ENCODE measurements at places on chromosomes 6 and 20.
A peak's percentile ranks its signal among the peaks of the same experiment; 100 is the strongest.

- no peak for DNase-seq
Observed at GRCh38 chr6:19723545-19723944, 113.6 kb upstream of the ID4 start.

DNA sequence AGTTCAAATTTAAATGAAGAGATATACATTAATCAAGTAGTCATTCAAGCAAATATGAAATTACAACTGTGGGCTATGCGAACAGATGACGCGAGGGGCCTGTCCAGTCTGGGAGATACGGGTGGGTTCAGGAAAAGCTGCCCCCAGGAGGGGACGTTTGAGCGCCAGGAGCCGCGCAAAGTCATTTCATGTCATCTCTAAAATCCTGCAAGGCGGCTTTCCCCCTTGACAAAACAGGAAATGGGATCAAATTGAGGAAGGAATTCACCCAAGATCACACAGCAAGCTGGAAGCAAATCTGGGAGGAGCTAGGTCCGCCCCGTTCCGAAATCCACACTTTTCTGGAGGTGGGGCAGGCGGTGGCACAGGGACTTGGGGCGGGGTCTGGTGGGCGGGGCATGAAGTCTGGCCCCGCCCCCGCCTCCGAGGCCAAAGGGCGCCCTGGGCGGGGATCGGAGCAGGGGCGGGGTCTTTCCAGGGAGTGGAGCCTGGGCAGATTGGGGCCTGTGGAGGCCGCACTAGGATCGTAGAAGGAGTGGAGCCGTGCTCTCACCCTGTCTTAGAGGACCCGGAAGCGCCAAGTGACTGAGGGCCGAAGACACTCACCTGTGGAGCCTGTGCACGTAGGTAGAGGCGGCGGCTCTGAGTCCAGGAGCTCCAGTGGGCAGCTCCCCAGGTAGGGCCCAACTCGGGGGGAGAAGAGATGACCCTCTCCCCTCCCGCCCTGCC is at the start of gene LPIN3:
Gene LPIN3 (plus strand): TSS at position 495 of the 729 bp plus-strand sequence. CDS start 4,983 bp downstream, outside the sequence.
- peak; percentile 43 for DNase-seq

GRCh38 chr6:124970243-124970642 is 8.0 kb downstream of the RNF217 start:
- DNase-seq: no peak

DNA sequence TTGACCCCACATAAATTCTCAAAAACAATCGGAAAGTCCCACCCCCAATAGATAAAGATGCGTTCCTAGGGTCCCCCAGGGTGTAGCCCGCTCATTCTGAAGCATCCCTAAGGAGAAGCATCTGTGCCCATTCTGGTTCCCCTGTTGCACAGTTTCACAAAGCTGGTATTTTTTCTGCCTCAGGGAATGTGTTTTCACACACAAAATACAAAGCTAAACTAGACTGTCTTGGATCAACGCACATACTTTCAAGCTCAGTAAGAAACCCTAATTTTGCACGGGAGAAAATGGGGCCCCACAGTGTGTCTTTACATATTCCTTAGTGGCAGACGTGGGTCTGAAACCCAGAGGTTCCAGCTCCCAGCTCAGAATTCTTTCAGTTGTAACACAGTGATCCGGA is 6.1 kb downstream of the FOXQ1 start:
- DNase-seq: no peak

- DNase-seq: no peak
Observed at GRCh38 chr20:2219481-2220006, 76.3 kb upstream of the TGM3 start.

DNA sequence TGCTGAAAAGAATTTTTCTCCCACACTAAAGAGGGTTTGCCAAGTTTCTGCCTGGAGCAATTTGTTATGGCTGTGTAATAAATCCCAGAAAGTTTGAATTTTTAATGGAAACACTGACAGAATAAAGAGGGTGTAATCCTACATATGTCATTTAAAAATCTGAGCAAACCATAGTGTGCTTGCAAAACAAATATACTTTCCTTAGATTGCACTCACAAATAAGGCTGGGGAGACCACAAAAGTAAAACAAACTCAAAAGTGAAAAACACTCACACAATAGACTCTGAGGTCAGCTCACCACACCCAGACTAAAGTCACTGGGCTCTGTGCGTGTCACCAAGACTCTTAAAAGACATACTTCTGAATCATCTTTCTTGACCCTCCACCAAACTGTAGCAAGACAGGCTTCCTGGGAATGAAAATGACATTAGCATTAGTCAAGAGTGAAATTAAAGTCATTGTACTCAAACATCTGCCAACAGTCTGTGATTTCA is 4.8 kb upstream of the ATXN1 start:
- no peak for DNase-seq

DNA sequence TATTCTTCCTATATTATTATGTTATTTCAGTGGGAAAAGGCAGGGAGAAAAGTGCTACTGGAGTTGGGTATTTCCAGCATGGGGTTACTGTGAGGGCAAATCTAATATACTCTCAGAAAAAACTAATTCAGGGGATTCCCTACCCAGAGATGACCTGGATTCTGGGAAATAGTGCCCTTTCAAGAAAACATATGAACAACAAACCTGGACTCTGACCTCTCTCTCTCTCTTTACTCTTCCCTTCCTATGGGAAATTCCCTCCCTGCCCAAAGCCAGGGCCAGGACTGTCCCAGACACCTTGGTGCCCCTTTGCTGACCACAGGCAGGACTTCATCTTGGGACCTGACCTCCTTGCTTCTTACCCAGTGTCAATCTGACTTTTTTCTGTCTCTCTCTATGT is 1.6 kb upstream of the UBD start:
- DNase-seq: no peak

GRCh38 chr6:150024646-150025155 is 631 bp downstream of the RAET1L start:
- DNase-seq: no peak

- DNase-seq: no peak
Observed at GRCh38 chr20:34717230-34718095, 13.3 kb downstream of the TP53INP2 start.

- no peak for DNase-seq
Observed at GRCh38 chr20:11324990-11325389, 592.7 kb upstream of the BTBD3 start.

- DNase-seq: no peak
Observed at GRCh38 chr6:117976030-117976651, 69.1 kb downstream of the SLC35F1 start.

GRCh38 chr20:8271727-8272126 is 139.7 kb downstream of the PLCB1 start:
- no peak for DNase-seq

GRCh38 chr6:152271776-152272464 is 365.2 kb downstream of the SYNE1 start:
- DNase-seq: no peak

- DNase-seq: no peak
Observed at GRCh38 chr6:40717411-40718057, 130.4 kb upstream of the LRFN2 start.

GRCh38 chr6:45965792-45966191 is 49.9 kb downstream of the CLIC5 start:
- no peak for DNase-seq

- no peak for DNase-seq
Observed at GRCh38 chr6:126529637-126530362, 189.9 kb downstream of the CENPW start.

DNA sequence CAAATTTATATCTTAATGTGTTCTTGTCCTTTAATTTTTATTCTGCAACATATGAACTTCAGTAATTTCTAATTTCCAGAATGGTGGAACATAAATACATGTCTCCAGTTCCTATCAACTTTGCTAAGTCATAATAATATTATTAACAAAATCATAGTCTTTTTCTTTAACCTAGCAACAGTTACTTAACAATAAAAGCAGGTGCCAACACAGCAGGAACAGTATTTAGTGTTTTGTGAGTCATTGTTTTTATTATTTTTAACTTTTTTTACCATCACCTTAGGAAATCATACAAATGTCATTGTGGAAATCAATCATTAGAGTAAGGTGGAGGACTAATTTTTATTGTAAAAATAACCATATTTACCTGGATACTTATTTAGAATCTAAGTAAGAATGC is 133.5 kb downstream of the PLCB1 start:
- DNase-seq: no peak

- no peak for DNase-seq
Observed at GRCh38 chr20:9214685-9215084, 145.8 kb downstream of the PLCB4 start.

- DNase-seq: no peak
Observed at GRCh38 chr6:11273406-11274065, 41.1 kb upstream of the NEDD9 start.

DNA sequence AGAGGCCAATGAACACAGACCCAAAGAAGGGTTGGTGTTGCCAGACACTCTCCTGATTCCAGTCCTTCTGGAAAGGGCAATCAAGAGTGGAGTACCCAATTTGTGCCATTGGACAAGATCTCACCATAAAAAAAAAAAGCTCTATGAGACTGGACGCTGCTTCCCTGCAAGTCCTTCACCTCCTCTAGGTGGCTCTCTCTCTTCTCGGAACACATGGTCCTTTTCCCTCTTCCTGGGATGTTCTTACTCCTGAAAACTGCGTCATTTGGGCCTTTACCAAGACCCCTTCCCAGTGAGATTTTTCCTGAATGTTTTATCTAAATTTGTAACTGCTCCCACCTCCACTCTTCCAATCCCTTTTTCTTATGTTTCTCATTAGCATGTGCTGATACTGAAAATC is 280.8 kb downstream of the FOXA2 start:
- DNase-seq: no peak

GRCh38 chr6:110946498-110946897 is 12.0 kb upstream of the GTF3C6 start:
- DNase-seq: no peak

GRCh38 chr6:108363113-108363512 is 68.3 kb downstream of the AFG1L start:
- DNase-seq: no peak

DNA sequence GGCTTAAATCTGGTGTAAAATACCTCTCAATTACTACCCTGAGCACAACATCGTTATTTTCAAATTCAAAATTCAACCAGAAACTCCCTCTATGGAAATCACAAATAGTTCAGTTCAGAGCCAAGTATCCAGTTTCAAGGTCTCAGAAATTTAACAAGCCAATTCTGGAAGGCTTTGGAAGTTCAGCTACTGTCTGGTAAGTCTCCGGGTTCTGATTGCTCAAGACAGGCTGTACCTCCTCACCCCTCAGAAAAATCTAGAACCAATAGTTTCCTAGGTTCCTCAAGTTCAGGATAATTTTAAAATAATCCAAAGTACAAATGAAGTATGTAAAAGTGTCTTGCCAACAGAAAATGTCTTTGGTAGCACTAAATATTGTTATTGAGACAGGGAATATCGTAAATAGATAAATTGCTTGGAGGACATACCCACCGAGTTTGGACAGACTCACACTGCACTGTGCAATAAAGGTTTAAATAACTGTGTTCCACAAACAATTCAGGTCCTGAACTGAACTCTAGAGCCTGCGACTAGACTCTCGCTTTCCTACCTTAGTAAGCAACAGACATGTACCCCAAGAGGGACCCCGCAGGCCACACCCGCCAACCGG is 729 bp downstream of the ATG5 start:
- DNase-seq: no peak

GRCh38 chr6:17885889-17886576 is 101.4 kb downstream of the KIF13A start:
- no peak for DNase-seq

- no peak for DNase-seq
Observed at GRCh38 chr20:33840759-33841435, 29.7 kb downstream of the CHMP4B start.

GRCh38 chr6:36979347-36979742 is 6.7 kb downstream of the MTCH1 start:
- no peak for DNase-seq

GRCh38 chr6:158413814-158414565 is 101.7 kb downstream of the TULP4 start:
- DNase-seq: no peak

DNA sequence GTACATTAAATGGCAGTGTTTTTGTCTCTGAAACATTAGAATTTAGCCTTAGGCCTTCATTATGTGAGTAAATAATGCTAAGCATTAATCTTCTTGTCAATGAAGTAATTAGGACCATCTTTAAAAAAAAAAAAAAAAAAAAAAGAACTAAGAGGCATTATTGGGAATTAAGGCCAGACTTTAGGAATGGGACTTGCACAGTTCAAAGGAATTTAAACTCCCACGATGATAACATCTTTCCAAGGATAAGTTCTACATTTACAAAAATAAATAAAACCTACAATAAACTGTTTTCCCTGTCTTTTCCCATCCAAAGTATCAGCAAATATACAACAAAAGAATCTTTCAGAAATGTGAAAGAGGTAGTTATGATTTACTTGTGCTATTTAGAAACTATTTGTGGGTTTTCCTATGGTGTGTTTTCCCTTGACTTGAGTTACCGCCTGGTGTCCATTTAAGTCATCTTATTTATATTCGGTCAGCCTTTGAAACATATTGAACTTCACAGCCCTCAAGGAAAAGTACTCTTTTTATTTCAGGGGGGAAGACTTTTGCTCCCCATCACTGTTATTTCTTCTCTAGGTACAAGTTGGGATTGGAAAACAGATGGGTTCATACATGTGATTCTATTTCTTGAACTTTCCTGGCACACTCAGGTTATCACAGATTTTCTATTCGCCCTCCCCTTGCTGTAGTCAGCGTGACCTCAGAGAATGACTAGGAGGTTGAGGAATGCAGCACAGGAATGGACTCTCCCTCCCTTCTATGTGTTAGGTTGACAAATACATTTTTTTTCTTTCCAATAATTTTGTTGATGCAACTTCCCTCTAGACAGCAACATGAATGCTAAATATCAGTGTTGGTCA is 13.6 kb downstream of the STMND1 start:
- DNase-seq: no peak

DNA sequence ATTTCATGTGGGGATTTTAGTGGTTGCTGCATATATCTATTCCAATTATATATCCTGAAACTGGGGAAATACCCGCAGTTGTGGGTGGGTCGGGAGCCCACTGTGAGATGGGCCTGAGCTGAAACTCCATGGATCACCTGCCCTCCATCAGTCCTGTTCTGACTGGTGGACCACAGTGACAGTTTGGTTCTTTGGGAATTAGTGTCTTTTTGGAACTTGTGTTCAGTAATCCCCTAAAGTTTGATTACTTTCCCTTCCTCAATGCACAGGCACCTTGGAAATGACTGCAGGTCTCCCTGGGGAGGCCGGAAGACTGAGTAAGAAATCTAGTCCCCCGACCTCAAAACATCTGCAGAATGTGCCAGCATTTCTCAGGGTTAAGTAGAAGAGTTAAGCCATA is 11.3 kb downstream of the STK35 start:
- no peak for DNase-seq

DNA sequence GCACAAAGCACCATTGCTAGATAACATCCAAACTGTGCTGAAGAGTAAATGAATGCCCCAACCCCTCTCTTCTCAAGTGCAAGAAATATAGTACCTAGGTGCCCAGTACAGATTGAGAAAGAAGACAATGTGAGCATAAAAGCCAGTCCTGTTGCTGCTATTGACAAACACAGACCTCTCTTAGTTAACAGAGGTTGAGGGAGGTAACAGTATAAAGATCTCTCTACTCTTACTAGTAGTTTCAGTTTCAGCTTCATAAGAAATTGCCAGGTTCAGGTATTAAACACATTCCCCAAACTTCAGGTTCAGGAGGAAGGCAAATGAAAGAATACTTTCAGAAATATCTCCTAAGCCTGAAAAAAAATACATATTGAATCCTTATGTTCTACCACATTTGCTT is 31.4 kb downstream of the TBC1D32 start:
- no peak for DNase-seq

- peak; percentile 57 for DNase-seq
Observed at GRCh38 chr6:133916650-133917151, 27.8 kb downstream of the TCF21 start.

Data from thoracic aorta (tissue), 2 donors.